ENCODE measurements at places on chromosomes 5 and 9.
A peak's percentile ranks its signal among the peaks of the same experiment; 100 is the strongest.

- no peak for DNase-seq
Observed at GRCh38 chr9:5988265-5988664, 27.2 kb downstream of the RANBP6 start.

DNA sequence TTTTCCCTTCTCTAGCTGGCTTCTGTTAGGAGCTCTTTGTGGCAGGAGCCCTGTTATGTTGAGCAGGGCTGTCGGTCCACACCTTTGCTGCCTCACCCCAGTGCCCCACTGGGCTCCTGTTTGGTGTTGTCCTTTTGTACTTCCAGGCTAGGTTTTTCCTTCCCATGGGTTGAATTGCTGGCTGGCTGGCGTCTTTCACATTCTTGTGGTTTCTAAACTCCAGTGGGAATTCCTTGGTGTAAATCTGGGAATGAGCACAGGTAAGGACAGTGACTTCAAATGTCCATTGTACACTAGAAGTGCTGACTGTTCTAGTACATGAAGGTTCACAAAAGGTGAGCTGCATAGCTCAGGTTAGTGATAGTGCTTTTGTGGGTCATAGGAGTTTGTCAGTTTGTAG lies 30.4 kb downstream of the RASGRF2 start:
- DNase-seq = no peak

DNA sequence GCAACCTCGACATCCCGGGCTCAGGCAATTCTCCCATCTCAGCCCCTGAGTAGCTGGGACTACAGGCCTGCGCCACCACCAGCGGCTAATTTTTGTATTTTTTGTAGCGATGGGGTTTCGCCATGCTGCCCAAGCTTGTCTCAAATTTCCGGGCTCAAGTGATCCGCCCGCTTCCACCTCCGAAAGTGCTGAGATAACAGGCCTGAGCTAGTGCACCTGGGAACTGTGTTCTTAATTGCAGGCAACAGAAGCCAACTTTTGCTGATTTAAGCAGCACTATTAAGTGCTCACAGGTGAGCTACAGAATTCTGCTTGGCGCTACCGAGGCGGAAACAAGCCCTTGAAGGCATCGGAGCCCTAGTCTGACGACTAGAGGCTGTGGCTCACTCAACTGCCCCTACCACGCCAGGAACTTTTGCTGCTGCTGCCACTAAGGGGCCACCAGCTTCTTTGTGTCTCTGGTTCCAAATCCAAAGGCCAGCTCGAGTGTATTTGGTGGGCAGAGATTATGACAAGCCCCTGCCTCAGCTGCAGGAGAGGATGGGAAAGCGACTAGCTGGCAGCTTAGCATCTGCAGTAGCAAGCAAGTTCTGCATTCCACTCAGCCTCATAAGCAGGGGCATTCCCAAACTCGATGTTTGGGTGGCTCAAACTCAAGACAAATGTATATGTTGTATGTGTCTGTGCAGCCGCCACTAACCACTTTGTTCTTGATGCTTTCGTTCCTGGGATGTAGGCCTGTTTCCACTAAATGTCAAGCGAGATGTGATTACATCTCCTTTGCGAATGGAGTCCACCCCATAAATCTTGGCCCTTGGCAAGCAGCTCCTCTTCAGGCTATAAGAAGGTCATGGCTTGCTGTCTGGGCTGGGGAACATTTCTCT lies 10.6 kb upstream of the HMCN2 start:
- no peak for DNase-seq

DNA sequence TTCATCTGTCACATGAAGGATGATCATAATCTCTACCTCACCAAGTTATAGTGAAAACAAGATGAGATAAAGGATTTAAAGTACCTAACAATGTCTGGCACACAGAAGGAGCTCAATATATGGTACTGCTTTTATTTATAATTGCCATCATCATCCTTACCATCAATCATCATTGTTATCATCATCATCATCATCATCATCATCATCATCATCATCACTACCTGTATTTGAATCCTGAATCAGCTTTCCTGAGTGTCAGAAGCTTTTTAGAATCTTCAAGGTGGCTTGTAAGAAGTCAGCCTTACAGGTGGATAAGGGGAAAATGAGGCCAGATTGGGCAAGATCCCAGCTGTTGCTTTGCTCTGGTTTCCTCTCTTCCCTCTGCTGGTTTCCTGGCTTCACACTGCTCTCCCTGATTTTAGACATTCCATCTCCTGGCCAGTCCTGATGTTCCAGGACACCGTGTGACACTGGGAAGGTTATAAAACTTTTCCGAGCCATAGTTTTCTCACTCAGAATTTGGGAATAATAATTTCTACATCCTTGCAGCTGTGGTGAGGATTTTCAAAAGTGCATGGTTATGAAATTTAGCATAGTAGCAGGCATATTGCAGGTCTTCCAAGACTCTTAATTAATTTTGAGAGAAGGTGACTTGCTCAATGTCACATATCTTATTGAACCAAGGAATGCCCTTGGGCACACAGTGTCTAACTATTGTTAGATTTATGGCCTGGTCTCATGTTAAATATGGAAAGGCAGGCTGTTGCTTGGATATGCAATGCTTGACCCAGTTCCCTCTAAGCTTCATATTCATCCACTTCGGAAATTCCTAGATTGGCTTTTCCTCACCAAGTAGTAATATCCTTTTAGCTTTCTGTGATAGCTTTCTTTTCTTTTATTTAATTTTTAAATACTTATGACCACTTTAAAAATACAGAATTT lies 160.7 kb downstream of the TMEM38B start:
- DNase-seq = no peak

DNA sequence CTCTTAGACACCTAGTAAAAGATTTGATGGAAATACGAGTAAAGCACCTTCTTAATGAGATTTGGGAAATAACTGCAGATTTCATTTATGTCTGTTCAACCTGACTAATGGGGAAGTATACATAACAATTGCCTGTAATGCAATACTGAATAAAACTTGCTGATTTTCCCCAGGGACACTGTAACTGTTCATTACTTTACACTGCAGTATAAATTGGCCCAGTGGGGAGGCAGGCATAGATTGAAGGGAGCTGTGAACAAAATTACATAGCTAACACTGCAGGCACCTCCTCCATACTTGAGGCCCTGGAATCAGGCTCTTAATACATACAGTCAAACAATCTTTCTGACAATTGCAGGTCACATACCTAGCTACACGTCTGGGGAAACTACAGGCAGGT lies 216.2 kb downstream of the PTPRD start:
- DNase-seq = no peak

DNA sequence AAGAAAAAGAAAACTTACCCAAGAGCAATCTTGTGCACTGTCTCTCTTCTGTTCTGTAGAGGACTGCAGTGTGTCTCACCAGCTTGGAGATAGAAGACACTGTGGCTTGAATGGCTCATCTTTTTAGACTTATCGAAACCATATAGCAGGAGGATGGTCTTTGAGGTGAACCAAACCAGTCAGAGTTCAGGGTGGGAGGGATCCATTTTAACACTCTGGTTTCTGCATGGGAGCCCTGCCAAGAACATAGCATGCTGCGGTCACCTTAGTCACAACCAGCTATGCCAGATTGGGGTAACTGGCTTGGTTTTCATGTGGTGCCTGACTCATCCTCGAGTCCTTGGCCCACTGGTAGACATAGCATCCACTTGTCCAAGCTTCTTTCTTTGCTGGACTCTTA lies 135.1 kb downstream of the PAPPA start:
- peak; percentile 4 for DNase-seq

- no peak for DNase-seq
Observed at GRCh38 chr5:159799701-159800100, 116.6 kb upstream of the ADRA1B start.

DNA sequence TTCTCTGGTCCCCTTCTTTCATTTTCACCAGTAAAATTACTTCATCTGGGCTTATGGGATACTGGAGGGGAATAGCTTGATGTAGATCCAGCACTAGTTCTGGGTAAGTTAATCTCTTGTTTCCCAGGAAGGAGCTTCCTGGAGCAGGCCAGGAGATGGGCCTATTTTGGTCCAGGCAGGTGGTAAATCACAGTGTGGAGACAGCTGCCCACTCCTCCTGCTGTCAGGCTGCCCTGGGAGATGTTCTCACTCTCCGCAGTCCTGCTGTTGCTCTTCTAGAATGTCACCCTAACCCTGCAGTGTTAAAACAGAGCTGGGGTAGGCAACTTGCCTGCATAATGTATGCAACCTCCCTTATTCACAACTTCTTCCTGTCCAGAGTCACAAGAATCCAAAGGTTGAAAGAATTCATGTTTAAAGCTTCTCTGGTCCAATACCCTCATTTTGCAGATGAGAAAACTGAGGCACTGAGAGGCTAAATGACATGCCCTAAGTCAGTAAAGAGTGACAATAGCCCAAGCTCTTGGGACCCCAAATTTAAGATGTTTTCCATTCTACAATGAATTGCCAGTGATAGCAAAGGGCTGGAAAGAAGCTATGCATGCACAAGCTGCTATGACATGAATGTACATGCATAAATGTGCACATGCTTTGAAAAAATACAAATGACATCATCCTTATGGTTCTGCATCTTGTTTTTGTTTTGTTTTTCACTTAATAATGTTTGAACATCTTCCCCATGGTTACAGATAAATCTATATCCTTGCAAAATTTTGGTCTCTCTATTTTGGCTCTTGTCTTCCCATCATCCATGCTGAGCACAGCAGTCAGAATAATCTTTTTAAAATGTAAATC lies 71.8 kb upstream of the ADRA1B start:
- DNase-seq = no peak

GRCh38 chr5:74164725-74165235 lies 475.7 kb downstream of the ENC1 start:
- DNase-seq = no peak

DNA sequence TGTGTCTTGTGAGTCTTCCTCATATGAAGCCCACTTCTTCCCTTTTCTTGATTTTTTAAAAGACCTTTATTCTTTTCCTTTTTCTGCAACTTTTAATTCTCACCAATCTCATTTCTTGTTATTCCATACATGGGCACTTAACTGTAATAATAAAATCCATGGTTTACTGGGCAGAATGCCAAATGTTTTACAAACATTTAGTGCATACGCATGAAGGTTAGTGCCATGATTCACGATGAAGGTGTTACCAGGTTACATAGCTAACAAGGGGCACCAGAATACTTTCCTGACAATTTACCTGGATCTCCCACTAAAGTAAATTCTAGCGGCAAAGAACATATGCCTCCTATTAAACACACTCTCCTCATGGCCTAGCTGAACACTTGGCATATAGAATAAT lies 28.5 kb downstream of the MAN2A1 start:
- no peak for DNase-seq

DNA sequence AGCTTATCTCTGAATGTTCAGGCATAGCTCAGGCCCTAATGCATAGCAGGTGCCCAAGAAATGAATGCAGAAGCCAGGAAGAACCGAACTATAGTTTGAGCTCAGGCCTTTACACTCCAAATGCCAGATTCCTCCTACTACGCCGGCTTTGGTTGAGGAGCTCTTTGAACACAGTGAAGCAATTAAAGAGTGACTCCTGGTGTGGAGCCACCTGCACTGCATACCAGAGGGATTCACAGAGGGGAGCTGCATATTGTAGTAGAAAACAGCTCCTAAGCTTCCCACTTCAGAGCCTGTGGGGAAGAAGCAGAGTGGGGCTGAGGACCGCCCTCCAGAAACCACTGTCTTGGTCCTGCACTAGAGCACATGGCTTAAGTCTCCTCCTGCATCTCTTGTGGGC lies 14.5 kb upstream of the KCNMB1 start:
- no peak for DNase-seq

- no peak for DNase-seq
Observed at GRCh38 chr9:126809068-126809467, 4.2 kb downstream of the ZBTB43 start.

DNA sequence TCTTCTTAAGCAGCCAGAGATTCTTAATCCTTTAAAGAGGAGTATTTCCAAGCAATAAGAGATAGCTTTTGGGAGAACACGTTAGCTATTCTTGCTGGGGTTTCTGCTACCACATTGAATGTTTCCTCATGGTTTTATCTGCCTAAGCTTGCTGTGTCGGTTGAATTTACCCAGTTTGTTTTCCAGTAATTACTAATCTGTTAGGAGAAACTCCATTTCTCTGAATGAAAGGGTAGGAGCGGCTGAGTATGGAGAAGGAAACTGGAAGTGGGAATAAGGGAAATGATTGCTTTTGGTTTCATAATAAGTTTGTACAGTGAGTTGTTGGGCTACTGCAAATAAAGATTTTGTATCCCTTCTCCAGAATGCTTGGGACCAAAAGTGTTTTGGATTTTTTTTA lies 1.2 kb downstream of the JAK2 start:
- DNase-seq = no peak
